Ecto neural progenitor cell (in vitro differentiated cells): ENCODE measurements at places on chromosomes 5 and 9.

- no peak for DNase-seq
Observed at GRCh38 chr9:6922124-6922676, 164.4 kb downstream of the KDM4C start.

GRCh38 chr5:118354797-118355196 lies 633.5 kb downstream of the DTWD2 start:
- DNase-seq = no peak

DNA sequence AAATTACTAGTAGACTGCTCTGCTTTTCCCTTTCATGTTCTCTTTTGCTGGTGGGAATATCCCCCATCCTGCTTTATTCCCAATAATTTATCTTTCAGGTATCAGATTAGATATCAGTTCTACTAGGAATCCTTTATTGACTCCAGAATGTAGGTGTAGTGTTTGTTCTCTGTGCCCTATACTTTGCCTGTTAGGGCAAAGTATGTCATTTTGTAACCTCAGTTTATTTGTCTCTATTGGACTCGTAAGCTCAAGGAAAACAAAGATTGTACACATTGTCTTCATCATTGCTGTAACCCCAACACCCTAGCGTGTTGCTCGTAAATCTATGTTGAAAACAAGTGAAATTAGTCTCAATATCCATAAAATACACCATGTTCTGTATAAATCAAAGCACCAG lies 190.5 kb downstream of the COMMD10 start:
- no peak for DNase-seq

GRCh38 chr5:137648361-137648760 lies 87.5 kb downstream of the KLHL3 start:
- no peak for DNase-seq

DNA sequence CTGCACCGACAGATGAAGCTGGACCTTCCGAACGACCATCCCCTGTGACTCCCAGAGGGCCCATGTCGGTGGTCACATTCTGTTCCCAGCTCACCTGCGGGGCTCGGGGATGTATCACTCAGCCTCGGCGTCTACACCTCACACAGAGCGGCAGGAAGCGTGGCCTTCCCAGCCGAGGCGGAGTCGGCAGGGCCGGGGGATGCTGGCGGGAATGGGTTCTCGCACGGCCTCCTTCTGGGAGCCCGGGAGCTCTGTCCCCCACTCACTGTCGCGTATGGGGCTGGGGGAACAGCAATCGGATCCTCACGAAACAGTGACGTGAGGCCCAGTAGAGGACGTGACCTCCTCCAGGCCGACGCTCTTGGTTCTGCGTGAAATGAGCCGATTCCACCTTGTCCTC lies 20.4 kb downstream of the NACC2 start:
- DNase-seq = no peak

DNA sequence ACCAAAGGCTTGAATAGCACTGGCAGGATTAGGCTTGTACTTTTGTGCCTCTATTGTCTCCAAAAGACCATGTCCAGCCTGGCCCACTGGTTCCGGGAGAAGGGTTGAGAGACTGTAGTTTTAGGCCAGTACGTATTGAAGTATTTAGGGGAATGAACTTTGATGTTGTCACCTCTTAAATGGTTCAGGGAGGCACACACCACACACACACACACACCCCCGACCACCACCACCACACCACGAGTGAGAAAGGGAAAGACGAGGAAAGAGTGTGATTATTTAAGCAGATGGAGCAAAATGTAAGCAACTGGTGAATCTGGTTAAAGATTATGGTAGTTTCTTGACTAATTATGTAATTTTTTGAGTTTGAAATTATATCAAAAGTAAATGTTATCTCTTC lies 61.6 kb downstream of the NIPBL start:
- no peak for DNase-seq

DNA sequence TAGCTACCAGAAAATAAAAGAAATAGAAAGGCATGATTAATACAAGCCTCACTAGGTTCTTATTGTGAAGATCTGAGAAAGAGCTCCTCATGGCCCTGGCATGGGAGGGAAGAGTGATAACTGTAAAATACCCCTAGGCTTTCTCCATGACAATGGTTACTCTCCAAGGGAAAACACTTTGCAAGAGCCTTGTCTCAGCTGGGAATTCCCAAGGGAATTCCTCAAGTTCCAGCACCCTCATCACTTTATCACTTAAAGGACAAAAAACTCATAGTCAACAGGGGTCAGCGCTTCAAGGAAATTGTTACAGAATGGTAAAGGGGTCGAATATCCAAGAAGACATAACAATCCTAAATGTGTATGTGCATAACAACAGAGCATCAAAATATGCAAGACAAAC lies 21.2 kb downstream of the SYK start:
- no peak for DNase-seq

DNA sequence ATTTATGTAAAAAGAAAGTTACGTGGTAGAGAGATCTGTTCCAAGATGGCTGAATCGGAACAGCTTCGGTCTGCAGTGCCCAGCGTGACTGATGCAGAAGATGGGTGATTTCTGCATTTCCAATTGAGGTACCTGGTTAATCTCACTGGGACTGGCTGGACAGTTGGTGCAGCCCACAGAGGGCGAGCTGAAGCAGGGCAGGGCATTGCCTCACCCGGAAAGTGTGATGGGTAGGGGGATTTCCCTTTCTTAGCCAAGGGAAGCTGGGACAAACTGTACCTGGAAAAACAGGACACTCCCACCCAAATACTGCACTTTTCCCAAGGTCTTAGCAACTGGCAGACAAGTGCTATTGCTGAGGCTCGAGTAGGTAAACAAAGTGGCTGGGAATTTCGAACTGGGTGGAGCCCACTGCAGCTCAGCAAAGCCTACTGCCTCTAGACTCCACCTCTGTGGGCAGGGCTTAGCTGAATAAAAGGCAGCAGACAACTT lies 13.1 kb upstream of the HSD17B4 start:
- no peak for DNase-seq

DNA sequence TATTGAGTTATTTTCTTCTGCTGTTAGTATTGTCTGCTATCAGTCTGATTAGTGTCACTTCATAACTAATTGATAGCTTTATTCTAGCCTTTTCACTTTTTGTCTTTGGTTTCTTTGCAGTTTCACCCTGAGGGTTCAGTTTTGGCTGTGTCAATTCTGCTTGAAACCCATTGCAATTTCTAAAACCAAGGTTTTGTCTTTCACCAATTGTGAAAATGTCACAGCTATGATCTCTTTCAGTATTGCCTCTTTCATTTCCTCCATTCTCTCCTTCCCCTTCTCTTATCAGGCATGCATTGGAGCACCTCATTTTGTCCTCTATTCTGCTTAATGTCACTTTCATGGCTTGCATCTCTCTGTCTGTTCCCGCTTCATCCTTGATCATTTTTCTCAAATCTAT lies 248.1 kb downstream of the YTHDC2 start:
- DNase-seq = no peak
